ENCODE measurements at places on chromosomes 6 and 20. TPM values are rescaled to one million over a fixed set of nuclear protein-coding genes. Genes with fewer than 3 reads are reported as not detected.

NKAIN2 gene
- not detected for total RNA-seq

KCNG1 gene
- not detected for total RNA-seq

JPH2 gene
- 0.10 TPM for total RNA-seq

VSX1 gene
- total RNA-seq, result not detected

KLHDC3 gene
- 64.1 TPM for total RNA-seq

PROKR2 gene
- not detected for total RNA-seq

PRDM1 gene
- 28.9 TPM for total RNA-seq

ECT2L gene
- total RNA-seq, result not detected

NKX2-2 gene
- total RNA-seq, result not detected

HTR1B gene
- total RNA-seq, result not detected

TBXT gene
- not detected for total RNA-seq
